Astrocyte of the spinal cord (primary cell): ENCODE measurements at places on chromosomes 7 and 10.

DNA sequence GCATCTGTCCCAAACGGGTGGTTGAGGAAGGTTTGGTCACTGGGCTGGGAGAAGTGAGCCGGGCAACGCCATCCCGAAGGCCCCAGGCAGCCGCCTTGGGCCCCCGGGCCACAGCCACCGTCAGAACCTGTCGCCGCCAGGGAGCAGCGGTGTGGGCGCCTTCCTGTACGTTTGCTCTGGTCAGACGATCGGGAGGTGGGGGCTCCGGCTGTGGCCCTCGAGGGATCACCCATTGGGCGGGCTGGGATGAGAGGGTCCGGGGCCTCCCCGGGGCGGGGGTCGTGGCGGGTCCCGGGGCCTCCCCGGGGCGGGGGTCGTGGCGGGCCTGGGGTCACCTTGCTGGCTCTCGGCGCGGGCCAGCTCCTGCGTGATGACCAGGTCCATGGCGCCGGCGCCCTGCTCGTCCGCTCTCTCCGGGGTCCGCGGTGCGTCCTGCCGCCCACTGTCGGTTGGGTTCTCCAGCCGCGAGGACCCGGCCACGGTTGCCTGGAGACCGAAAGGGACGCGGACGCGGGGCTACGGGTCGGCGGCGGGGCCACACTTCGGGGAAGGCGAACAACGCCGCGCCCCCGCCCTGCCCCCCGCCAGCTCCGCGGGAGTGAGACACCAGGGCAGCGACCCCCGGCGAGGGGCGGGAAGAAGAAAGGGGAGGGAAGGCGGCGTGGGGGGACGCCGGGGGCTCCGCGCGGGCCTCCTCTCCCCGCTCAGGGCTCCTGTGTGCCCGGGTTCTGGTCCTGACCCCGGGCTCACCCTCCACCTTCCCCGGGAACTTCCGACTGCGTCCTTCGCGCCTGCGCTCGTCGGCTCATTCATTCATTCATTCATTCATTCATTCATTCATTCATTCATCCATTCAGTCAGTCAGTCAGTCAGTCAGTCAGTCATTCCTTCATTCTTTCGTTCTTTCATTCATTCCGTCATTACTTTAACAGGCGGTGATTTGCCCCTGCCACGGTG, at the start of gene CFAP46:
TSS of gene CFAP46 (minus strand) at position 470 of the 957 bp plus-strand sequence. CDS start at position 384, 86 bp downstream.
- peak; percentile 35 for DNase-seq

- peak; percentile 76 for DNase-seq
These were observed 253.7 kb upstream of the PITRM1 start for GRCh38 chr10:3426190-3426845.

GRCh38 chr10:65501259-65501658, 1424.6 kb upstream of the LRRTM3 start:
- no peak for DNase-seq

DNA sequence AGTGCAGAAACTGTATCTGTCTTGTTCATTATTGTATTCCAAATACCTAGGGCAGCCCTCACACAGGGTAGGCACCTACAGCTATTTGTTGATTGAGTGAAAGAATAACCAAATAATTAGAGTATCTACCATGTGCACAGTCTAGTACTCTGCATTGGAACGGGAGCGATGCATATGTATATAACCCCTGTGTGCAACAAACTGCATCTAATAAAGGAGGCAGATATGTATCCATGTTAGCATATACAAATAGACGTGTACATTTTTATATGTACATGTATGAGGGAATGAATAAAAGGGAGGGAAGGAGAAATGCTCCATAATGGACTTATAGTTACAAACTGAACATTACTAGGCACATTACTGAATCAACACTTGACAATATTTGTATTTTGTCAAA, 191.3 kb upstream of the PTPRZ1 start:
- no peak for DNase-seq

DNA sequence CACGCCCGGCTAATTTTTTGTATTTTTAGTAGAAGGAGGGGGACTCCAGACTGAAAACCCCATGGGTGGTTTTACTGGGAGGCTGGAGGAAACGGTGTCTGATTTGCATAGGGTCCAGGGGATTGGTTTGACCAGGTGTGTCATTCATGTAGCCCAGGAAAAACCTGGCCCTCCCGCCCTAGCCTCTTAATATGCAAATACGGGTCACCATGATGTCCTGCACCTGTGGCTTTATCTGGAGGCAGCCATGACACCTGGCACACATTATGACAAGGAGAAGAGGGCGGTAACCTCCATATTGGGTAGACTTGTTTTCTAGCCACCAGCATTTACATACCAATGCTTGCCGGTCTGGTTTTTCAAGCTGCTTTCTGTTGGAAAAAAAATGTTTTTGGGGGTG, 68.0 kb downstream of the TRIL start:
- no peak for DNase-seq

DNA sequence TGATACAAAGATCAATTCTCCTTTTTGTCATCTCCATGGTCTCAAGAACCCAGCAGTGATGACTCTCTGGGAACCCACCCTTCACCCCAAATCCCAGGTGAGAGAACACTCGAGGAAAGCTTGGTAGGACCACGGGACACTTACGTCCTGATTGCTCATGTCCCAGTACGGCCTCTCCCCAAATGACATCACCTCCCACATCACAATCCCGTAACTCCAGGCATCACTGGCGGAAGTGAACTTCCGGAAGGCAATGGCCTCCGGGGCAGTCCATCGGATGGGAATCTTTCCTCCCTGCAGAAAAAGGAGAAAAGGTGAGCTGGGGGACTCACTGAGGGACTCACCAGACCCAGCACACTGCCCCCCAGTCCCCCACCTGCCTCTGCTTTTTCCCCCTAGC, 21.0 kb downstream of the EPHB4 start:
- DNase-seq, result no peak

DNA sequence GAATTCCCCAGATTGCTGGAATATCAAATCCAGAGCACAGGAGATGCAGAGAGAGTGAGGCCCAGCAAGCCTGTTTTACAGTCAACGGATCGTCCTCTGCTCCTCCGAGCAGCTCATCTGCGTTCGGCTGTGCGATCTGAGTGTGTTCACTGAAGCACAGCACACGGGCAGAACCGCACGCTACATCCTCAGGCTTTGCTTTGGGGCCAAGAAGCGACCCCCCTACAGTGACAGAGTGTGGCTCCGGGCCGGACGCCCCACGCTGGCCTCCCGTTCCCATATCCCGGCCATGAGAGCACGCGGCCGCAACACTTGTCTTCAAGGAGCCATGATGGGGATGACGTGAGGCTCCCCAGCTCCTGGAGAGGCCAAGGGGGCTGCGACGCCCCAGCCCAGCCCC, 431.4 kb downstream of the DNAJB6 start:
- DNase-seq, result no peak

DNA sequence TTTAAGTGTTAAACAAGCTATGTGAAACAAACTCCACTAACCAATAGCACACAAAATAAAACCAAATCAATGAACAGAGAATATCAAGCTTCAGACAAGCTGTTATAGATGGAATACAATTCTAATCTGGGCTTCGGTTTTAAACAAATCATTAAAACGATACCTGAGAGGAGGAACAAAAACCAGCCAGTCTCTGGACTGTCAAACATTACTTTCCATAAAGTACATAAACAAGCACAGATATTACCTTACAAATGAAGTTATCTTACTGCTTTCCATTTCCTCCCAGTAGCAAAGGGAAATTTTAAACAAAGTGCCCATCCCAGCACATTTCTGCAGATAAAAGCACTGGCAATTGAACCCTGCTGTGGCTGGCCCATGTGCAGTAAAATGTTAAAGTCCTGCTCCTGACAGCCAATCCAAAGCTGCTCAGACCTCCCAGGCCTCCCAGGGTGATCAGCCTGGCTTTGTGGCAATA, 128.0 kb downstream of the NRCAM start:
- DNase-seq, result no peak

- no peak for DNase-seq
These were observed 291.2 kb downstream of the HGF start for GRCh38 chr7:81478664-81479063.

- DNase-seq, result no peak
These were observed 29.7 kb downstream of the PPP3CB start for GRCh38 chr10:73465978-73466726.

DNA sequence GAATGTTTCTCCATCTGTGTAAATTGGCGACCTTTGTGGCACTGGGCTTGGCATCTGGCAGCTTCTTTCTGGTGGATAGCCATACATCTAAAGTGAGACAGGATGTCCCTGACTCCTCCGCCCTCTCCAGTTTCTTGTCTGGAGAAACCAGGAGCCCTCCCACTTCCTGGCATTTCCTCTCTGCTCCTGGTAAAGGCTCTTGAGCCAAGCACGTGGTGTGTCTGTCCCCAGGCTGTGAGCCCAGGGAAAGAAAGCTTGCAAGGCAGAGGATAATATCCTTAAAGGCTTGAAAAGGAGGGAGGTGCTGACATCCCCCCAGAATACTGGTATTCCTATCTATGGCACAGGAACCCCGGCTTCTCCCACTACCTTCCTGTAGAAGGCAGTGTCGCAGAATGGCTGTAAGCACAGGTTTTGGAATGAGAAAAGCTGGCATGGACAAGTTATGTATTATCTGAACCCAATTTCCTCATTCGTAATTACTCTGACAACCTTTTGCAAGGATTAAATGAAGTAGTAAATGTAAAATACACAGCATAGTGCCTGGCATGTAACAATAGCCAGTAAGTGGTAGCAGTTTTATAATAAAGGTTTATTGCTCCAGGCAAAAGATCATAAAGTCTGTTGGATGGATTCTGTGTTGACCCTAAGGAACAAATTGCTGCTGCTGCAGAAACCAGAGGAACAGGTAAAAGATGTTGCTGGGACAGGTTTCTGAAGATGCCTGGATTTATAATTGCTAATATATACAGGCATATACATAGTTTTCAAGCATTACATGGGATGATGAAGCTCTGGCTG, 11.8 kb upstream of the ACSL5 start:
- DNase-seq, result peak; percentile 4

GRCh38 chr10:106504536-106504935, 660.0 kb downstream of the SORCS1 start:
- DNase-seq, result no peak

GRCh38 chr10:66366163-66366562, 559.7 kb upstream of the LRRTM3 start:
- no peak for DNase-seq

- no peak for DNase-seq
These were observed 135.9 kb upstream of the MBL2 start for GRCh38 chr10:52908478-52908877.

DNA sequence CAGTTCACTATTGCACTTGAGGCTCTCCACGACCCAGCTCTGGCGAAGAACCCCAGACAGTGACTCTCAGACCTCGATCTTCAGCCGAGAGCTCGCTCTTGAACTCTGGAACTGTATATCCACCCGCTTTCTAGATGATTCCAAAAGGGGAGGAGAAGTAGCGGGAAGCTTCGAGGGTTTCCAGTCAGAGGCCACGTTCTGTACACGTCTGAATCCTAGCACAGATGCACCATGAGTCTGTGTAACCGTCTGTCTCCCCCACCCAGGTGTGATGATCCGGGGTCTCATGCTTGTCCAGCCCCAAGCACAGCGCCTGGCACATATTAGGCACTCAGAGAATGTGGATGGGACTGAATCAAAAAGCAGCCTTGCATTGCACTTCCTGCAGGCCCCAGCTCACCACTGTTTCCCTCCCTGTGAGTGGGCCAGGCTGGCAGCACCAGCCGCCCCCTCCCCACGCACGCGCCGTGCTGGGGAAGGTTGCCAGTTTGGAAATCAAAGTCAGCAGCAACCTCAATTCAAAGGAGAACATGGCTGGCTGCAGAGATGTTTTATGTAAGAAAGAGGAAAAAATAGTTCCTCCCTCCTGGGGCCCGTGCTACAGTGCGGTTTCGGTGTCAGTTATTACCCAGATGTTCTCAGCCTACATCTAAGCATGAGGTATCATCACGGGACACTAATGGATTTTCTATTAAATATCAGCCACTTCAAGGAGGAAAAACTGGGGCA, 5.7 kb downstream of the GRID2IP start:
- no peak for DNase-seq

DNA sequence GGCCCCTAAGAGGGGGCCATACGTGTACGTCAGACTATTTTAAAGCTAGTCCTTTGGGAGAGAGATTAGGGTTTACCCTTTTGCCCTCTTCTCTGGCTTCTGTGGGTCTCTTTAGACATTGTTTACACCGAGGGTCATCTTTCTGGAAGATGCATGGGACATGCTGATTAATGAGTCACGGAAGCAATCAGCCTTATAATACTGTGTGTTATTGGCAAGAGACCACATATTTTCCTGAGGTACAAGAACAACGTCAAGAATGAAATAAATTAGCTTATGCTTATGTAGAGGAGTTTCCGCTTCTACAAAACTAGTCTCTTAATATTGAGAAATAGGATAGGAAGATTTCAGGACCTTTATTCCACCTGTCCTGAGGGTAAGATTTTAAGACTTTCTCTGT, 327.7 kb downstream of the BBS9 start:
- DNase-seq, result no peak

GRCh38 chr7:4748231-4748681, 27.2 kb upstream of the AP5Z1 start:
- no peak for DNase-seq

GRCh38 chr7:120521761-120522737, 249.1 kb downstream of the KCND2 start:
- no peak for DNase-seq

DNA sequence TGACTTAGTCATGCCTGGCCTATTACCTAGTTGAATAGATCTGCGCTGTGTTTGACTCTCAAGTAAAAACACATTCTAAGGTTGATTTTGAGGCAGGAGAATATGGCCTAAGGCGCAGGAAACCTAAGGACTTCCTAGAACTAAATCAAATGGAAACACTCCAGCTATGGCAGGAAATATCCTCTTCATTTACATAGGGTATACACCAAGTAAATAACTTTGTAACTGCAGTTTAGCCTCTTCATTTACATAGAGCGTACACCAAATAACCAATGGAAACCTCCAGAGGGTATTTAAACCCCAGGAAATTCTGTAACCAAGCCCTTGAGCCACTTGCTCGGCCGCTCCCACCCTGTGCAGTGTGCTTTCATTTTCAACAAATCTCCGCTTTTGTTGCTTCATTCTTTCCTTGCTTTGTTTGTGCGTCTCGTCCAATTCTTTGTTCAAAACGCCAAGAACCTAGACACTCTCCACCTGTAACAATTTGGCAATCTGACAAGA, 35.6 kb upstream of the XRCC2 start:
- DNase-seq, result no peak

- DNase-seq, result peak; percentile 53
These were observed 110.3 kb downstream of the LRRC4 start for GRCh38 chr7:127920787-127921438.

DNA sequence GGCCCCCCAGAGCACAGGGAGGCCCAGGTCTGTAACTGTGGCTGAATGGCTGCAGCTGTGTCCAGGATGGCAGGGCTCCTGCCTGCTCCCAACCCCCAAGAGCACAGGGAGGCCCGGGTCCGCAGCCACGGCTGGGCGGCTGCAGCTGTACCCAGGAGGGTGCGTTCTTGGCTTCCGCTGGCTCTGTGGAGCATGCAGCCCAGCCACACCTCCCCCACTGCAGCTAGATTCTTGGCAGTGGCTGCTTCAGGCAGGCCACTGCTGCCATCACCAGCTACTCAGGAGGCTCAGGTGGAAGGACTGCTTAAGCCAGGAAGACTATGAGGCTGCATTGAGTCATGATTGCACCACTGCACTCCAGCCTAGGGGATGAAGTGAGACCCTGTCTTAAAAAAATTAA, 27.9 kb downstream of the C7orf25 start:
- DNase-seq, result peak; percentile 24
